ENCODE measurements at places on chromosomes 16 and 17.

GRCh38 chr17:13704333-13704732 lies 102.6 kb upstream of the HS3ST3A1 start:
- no peak for DNase-seq

GRCh38 chr16:9340526-9341256 lies 249.2 kb downstream of the HAPSTR1 start:
- DNase-seq, result no peak

GRCh38 chr16:68406458-68407152 lies 41.7 kb downstream of the SMPD3 start:
- DNase-seq, result no peak

GRCh38 chr16:75486676-75487313 lies 8.4 kb downstream of the CHST6 start:
- no peak for DNase-seq

GRCh38 chr17:81245024-81245664 lies 6.0 kb downstream of the NDUFAF8 start:
- DNase-seq, result no peak

DNA sequence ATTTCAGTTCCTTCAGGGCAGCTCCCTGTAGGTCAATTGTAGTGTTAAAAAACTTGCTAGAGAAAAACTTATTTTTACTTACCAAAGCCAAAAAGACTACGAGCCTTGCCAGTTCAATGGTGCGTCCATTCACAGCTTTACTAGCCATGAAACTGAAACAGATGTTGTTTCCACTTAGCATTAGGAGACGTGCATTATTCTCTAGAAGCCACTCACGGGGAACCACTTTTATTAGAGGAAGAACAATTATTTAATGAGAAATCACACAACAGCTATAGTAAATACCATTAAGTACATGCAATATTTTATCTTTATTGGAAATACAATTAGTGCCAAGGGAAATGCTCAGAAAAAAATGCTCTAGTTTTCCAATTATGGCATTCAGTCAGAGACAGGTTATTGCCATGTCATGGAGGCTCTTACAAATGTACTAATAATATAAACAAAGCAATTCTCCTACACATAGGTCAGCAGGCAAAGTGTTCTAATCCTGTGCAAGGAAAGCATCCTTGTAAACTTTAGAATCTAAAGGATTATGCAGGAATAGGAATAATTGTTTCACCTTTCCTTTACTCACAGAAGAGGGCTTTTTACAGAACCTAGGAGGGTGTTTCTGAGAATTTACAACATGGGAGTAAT lies 17.4 kb downstream of the LASP1NB start:
- DNase-seq, result no peak

GRCh38 chr17:37081287-37081686 lies 132.5 kb downstream of the AATF start:
- no peak for DNase-seq

GRCh38 chr16:73016488-73016830 lies 31.5 kb downstream of the ZFHX3 start:
- DNase-seq, result no peak

GRCh38 chr16:85606904-85607303 lies 6.2 kb upstream of the GSE1 start:
- DNase-seq, result no peak

DNA sequence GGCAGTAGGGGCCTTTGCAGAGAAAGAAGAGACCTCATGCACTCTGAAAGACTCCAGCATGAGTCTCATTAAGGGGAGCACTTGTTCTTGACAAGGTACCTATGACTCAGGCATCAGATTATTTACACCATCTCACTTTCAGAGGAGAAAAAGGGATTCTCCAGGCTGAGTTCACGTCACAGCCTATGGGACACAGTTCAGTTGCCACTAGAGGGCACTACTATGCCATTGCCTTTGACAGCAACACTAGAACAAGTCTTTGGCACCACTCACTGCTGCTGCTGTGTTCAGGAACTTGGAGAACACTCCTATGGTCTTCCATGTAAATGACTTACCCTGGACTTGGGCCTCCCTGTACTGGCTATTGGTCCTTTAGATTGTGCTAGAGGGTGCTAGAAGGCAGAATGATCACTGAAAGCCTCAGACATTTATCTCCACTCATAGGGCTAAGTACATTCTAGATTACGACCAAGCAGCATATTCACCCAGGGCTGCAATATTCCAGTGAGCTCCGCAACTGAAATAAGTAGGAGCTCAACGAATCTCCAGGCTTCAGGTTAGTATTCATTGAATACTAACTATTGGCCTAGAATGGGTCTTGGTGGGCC lies 225.1 kb upstream of the CA10 start:
- DNase-seq, result no peak

- DNase-seq, result no peak
Observed at GRCh38 chr17:74619077-74619673, 4.4 kb downstream of the CD300E start.

DNA sequence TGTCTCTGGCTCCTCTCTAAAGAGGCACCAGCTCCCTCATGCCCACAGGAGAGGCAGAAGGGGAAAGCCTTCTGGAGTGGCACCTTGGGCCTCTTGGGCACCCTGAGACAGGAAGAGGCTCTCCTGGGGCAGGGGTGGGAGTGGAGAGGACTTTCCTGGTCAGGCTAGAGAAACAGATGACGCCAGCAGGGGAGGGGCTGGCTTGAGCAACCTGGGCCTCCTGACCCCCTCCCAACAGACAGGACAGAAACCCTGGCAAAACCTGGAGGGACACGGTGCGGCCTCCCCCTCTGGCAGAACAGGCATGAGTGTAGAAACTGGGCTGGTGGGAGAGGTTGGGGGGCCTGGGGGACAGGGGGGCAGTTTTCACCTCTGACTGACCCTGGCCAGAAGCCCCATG lies 6.1 kb downstream of the SMIM5 start:
- DNase-seq, result no peak

DNA sequence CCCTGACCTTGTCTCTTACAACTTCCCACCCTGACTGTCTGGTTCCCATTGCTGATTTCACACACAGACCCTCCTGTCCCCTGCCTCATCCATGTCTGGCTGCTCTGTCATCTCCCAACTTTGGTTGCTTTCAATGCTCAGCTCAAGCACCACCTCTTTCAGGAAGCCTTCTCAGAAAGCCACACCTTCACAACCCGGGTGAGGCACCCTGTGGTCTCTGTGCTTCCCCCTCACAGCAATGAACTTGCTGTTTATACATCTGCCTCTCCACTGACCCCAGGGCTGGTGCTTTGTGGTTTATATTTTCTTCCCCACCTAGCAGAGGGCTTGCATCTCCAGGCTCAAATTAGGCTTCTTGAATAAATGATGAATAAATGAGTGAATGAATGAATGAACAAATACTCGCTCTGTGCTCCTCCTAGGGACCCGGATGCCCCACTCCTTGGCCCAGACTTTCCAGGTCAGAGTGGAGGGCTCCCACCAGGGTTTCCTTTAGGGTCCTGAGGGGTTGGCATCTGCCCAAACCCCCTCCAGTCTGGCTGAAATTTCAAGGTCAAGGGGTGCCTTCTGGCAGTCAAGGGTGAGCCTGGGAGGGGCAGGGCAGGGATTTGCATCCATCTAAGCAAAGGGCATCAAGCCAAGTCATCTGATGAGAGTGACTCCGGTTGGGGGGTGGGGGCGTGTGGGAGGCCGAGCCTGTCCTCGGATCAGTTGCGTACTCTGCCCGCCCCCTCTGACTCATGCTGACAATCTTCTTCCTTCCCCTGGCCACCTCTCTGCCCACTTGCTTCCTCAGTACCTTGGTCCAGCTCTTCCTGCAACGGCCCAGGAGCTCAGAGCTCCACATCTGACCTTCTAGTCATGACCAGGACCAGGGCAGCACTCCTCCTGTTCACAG lies at the start of gene ITGAX:
Gene ITGAX, plus strand, starts transcription at position 783 of the 898 bp plus-strand sequence. Its CDS starts 79 bp downstream, at position 862.
- DNase-seq, result peak; percentile 64

GRCh38 chr17:80313160-80313829 lies 52.6 kb downstream of the RNF213 start:
- no peak for DNase-seq

DNA sequence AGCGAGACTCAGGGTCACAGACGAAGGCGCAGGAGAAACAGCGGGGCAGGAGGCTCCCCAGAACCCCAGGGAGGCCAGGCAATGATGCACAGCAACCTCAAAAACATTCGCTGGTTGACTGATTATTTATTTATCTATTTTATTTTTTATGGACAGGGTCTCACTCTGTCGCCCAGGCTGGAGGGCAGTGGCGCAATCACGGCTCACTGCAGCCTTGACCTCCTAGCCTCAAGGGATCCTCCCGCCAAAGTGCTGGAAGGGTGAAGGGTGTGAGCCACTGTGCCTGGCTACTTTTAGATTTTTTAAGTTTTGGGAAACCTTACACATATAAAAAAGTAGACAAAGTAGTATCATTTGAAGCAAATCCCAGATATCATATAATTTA lies 83.5 kb downstream of the ZNF778 start:
- no peak for DNase-seq

DNA sequence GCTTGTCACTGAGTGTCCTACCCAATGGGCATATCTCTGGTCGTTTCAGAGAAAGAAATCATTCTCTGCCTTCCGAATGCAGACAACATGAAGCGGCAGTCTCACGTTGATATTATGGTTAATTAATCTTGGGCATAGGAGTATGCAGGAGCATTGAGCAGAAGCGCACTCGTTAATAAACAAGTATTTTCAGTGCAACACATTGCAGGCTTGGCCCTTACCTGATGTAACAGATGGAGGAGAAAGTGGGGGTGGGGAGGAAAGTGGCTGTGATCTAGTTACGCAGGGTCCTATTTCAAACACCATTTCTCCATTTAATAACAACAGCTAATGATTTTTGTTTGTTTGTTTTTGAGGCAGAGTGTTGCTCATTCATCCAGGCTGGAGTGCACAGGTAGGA lies 414.0 kb upstream of the RBFOX1 start:
- DNase-seq, result no peak

DNA sequence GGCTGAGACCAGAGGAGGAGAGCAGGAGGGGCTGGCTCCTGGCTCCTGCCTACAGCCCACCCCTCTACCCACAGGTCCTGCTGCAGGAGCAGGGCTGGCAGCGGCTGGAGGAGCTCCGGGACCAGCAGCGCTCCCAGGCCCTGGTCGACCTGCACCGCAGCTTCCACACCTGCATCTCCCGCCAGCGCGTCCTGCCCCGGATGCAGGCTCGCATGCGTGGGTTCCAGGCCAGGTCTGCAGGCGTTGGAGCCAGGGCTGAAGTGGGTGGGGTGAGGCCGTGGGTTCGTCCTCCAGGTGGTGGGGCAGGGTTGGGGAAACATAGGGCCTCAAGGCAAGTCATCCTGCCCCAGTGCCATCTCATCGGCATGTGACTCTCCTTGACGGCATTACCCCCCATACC lies 18.2 kb downstream of the MYO15B start:
- no peak for DNase-seq

DNA sequence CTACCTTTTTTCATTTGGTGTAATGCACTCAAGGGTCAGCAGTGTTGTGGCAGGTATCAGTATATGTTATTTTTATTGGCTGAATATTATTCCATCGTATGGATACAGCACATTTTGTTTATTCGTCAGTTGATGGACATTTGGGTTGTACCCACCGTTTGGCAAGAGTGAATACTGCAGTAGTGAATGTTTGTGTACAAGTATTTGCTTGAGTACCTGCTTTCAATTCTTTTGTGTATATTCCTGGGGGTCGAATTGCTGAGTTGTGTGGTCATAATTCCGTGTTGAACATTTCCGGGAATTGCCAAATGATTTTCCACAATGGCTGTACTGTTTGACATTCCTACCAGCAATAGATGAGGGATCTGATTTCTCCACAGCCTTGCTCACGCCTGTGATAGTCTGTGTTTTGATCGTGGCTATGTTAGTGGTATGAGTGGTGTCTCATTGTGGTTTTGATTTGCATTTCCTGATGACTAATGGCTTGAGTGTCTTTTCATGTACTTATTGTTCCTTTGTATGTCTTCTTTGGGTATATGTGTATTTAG lies 108.4 kb downstream of the OR1D5 start:
- DNase-seq, result no peak

- no peak for DNase-seq
Observed at GRCh38 chr16:57386381-57386951, 14.2 kb downstream of the CX3CL1 start.

DNA sequence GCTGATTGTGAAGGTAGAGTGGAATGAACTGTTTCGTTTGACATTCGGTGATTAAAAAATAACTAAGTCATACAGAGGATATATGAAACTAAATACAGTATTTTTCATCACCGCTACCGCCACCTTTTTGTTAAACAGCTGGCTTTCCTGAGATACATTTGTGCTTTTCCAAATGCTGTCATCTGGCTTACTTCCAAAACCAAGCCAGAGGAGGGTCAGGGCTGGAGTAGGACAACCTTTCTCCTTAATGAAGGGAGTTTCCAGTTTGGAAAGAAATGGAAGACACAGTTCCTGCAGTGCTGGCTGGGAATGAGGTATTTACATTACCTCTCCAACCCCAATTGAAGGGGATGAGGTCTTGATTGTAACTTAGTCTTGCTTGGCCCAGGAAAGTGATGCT lies 3.2 kb downstream of the TNRC6C start:
- no peak for DNase-seq

DNA sequence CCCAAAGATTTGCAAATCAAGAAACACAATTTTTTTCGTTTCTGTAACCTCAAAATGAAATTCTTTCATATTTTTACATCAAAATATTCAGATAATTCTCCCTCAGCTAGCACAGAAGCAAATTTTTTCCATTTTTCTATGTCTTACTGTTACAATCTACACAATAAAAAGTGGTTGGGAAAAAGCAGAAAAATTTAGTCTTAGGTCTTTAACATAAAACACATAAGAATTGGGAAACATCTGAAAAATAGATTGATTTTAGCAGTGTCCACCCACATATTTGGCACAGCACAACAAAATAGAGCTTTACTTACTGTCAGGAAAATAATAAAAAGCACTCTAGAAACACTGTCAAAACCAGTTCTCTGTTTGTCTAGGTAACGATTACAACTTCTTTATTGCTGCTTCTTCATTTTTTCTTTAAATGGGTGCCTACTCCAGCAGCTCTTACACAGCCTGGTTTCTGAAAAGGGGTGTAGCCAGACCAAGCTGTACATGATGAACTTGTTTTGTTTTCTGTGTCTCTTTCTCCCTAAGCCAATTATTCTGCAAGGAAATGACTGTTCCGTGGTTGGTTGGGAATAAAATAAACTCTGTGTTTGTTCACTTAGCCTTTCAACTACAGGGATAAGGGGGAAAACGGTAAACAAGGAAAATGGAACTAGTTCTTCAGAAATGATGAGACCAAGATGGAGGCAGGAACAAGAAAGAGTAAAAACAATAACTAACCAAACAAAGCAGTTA lies at the start of gene ABCA6:
Gene ABCA6, minus strand, starts transcription at position 465 of the 744 bp plus-strand sequence. CDS start 1,192 bp downstream, outside the sequence.
- DNase-seq, result no peak

DNA sequence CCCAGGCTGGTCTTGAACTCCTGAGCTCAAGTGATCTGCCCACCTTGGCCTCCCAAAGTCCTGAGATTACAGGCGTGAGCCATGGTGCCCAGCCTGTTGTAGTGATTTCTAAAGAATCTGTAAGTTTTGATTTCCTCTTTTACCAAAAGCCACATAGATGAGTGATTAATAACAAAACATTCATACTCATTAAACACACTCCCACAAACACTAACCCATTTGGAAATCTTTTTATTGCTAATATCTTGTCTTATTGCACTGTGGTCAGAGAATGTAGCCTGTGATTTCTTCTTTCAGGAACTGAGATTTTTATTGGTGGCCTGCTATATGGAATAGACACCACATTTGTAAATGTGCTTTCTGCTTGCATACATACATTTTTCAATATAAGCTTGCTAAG lies 31.6 kb downstream of the MYH10 start:
- no peak for DNase-seq

GRCh38 chr16:4704491-4704890 lies 11.1 kb downstream of the NUDT16L1 start:
- no peak for DNase-seq
